Adrenal gland (tissue), 19 donors: ENCODE measurements at places on chromosomes 4 and X. TPM values are rescaled to one million over a fixed set of nuclear protein-coding genes. Genes with fewer than 3 reads are reported as not detected.

Gene CLDN34
- polyA plus RNA-seq = not detected

Gene SH2D1A
- polyA plus RNA-seq = 0.35 TPM

Gene PNCK
- polyA plus RNA-seq = 0.42 TPM

Gene CSAG1
- not detected for polyA plus RNA-seq

Gene LRCH2
- polyA plus RNA-seq = 3.5 TPM
